ENCODE measurements at places on chromosomes 6 and 20.

DNA sequence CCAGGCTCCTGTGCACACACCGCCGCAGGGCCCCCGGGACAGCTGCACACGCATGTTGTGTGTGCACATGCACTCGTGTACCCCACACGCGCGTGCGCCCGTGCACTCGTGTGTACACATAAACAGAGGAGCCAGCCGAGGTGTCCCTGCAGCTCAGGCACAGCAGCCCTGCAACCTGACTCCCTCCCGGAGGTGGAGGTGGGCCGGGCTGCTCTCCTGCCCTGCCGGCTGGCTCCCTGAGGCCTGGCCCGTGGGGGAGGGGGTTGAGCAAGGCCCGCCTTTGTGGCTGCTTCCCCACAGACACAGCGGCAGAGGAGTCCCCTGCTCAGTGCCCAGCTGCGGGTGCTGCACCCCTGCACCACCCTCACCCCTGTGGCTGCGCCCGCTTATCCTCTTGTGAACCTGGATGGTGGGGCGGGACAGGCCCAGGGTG lies 624 bp downstream of the RBBP8NL start:
- no peak for DNase-seq

- DNase-seq: no peak
Measured at GRCh38 chr6:143677891-143678791, at the start of gene PHACTR2. Gene PHACTR2 (plus strand): TSS chr6:143677965. CDS start chr6:143678164, 199 bp downstream.

DNA sequence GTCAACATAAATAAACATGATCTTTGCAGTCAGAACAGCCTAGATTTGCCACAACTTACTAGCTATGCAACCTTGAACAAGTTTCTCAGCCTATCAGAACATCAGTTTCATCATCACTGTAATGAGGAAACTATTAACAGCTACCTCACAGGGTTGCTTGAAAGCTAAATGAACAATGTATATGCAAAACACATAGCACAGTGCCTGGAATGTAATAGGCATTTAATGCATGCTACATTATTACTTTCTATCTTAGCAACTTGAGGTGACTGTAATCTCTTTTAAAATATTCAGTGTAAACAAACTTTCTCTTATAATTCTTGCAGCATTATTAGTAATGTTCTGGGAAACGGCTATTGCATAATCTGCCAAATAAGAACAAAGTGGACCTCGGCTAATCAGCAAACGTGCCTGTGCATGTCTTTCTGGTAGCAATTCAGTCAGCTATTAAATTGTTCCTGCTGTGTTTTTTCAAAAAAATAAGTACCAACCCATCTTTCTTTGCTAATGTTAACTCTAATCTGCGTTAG lies 61.5 kb downstream of the SYNE1 start:
- DNase-seq: no peak

GRCh38 chr6:88616380-88616779 lies 347.0 kb downstream of the RNGTT start:
- no peak for DNase-seq

DNA sequence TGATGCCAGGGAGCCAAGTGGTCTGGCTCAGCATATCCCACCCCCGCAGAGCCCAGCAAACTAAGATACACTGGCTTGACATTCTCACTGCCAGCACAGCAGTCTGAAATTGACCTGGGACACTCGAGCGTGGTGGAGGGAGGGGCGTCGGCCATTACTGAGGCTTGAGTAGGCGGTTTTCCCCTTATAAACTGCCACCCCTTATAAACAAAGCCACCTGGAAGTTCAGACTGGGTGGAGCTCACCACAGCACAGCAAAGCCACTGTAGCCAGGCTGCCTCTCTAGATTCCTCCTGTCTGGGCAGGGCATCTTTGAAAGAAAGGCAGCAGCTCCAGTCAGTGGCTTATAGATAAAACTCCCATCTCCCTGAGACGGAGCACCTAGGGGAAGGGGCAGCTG lies 19.4 kb downstream of the TINAG start:
- DNase-seq: no peak

- DNase-seq: no peak
Measured at GRCh38 chr6:146433881-146434731, 109.5 kb upstream of the RAB32 start.

- no peak for DNase-seq
Measured at GRCh38 chr20:46438156-46438750, 31.8 kb upstream of the ELMO2 start.

GRCh38 chr6:156662025-156662445 lies 115.1 kb upstream of the ARID1B start:
- no peak for DNase-seq

DNA sequence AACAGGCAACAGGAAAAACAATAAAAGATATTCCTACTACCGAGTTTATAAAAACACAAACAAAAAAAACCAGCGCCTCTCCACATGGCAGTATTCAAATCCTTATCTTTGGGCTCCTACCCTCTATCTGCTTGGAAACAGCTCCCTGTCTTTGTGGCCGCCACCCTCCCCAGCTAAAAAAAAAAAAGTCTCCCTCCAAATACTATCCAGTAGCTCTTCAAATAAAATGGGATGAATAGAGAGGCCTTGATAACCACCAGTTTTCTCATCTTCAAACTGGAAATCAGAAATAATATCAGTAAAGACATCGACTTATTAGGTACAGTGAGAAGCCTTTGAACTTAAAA lies 96.2 kb downstream of the PSMG4 start:
- no peak for DNase-seq

DNA sequence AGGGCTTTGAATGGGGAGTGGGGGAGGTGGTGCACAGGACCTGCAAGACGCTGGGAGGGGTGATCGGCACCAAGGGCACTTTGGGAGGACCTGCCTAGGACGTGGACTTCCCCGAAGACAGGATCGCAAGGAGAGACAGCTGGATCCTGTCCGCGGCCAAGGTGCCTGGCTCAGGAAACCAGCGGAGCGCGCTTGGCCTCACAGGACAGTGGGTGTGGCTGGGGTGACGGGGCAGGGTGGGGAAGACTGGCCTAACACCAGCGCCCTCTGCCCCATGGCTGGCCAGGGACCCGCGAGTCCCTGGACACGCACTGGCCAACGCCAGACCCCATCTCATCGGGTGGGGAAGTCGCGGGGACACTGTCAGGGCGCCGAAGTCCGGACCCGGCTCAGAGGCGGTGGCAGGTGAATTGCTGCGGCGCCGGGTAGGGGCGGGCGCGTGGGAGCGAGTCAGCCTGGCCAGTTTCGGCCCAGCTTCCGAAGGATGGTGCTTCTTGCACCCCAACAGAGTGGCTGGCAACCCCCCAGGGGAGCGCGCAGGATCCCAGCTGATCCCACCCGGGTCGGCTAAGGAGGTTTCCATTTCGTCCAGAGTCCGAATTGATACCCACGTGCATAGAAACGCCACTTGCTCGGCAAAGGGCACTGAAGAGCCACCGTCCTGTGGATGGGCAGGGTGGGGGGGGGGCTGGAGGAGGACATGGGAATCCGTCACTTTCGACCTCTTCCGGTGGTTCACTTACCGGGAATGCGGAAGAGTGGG lies 785 bp upstream of the THBD start:
- no peak for DNase-seq

GRCh38 chr20:63589261-63590217 lies 15.5 kb upstream of the HELZ2 start:
- DNase-seq: no peak

- DNase-seq: no peak
Measured at GRCh38 chr20:2109425-2110210, 8.0 kb downstream of the STK35 start.

- DNase-seq: no peak
Measured at GRCh38 chr20:13089950-13090469, 81.2 kb downstream of the SPTLC3 start.

- no peak for DNase-seq
Measured at GRCh38 chr20:6506906-6507305, 260.6 kb upstream of the BMP2 start.

DNA sequence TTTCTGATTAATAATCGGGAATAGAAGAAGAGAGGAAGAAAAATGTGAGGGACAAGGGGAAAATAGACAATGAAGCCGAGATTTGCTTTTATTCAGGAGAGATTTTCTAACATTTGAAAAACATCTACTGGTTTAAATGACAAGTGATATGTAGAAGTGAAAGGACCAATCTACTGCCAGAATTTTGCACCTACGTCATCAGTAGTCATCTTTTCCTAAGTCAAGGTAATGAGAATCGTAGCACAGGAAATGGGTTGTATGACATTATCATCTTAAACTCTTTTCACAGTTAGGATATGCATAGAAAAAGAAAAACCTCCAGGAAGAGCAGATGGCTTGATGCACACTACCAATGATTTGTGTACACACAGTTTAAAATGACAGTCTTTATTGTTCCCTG lies 45.3 kb upstream of the RAB32 start:
- no peak for DNase-seq

GRCh38 chr6:109225946-109226345 lies 130.6 kb downstream of the CEP57L1 start:
- no peak for DNase-seq
